ENCODE measurements at places on chromosomes 2 and 18.

DNA sequence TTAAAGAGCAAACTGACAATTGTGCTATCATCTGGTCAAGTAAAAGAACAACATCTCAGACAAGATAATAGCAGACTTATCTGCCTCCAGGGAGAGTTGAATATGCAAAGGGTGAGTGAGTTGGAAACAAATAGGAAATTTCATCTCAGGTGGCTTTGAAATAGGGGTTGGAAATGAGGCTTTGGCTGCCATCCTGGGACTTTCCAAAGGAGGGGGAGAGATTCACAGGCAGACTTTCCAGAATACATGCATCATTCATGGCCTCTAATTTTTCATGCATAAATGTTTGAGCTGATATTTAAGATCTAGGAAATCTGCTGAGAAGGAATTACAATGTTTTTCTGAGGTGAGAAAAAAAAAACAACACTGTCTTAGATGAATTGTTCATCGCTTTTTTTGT is 300.5 kb downstream of the ALK start:
- DNase-seq, result no peak

- no peak for DNase-seq
Observed at GRCh38 chr2:98372579-98372978, 26.3 kb downstream of the CNGA3 start.

- DNase-seq, result no peak
Observed at GRCh38 chr2:133661392-133661791, 93.1 kb upstream of the NCKAP5 start.

- no peak for DNase-seq
Observed at GRCh38 chr2:144592500-144593256, 72.8 kb upstream of the ZEB2 start.

- no peak for DNase-seq
Observed at GRCh38 chr18:76476665-76477561, 18.1 kb downstream of the ZNF516 start.

DNA sequence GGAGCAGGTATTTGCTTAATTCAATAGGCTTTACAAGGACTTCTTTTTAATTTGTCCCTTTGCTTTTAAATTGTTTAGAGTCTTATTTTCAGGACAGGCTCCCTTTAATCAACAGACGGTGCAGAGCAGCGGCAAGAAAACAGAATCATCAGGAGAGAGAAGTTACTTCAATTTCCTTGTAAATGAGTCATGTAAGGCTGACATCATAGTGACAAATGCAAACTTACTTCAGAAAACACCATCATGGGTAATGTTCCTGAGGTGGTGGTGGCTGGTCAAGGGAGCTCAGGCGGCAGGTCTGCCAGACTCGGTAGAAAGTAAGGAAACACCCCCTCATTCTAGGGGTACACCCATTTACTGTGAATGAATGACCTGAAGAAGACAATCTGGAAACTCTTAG is 395.1 kb downstream of the FBXO15 start:
- DNase-seq, result no peak

DNA sequence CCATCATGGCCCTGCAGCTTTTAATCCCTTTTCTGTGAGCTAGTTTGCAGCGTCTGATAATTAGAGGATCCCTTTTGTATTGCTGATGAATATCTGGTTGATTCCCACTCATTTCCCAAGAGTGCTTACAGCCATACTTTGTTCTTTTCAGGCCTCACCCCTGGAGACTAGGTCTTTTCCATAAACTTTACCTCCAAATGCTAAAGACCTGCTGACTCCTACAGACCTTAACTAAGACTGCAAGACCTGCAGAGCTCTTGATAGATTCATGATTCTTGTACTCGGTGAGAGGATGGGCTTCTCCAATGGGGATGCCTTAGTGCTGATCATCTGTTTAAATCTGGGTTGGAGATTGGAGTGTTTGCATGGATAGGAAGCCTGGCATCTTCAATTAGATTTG is 33.1 kb upstream of the DYNAP start:
- no peak for DNase-seq
